ENCODE measurements at places on chromosomes 7 and 10. TPM values are rescaled to one million over a fixed set of nuclear protein-coding genes. Genes with fewer than 3 reads are reported as not detected.

GTPBP10 gene
- total RNA-seq = 26.6 TPM

PTPRE gene
- 7.8 TPM for total RNA-seq

MYPN gene
- not detected for total RNA-seq

GRCh38 chr10:28494420-28494819 lies 38.5 kb upstream of the WAC start:
- DNase-seq = no peak

GRCh38 chr7:135282561-135283254 lies 49.1 kb downstream of the STRA8 start:
- no peak for DNase-seq

- no peak for DNase-seq
These were observed 31.0 kb downstream of the AIFM2 start for GRCh38 chr10:70101668-70102067.

DNA sequence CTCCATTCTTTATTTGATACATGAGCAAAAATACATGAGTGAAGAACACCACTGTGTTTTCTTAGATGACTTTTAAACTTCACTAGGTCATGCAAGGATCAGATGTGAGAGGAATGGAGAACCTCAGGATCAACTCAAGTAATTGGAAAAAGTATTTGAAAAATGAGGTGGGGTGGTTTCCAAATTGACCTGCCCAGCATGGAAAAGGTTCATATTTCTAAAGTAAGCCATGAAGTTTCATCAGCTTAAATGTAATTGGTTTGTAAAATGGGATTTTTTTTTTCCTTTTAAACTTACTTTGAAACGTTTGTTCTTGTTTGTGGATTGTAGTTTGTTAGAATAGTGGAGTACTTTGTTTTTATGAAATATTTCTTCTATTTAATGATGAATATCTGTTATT lies 134.8 kb downstream of the MLLT10 start:
- DNase-seq = no peak

GRCh38 chr10:69634759-69635425 lies 4.8 kb downstream of the FAM241B start:
- no peak for DNase-seq

DNA sequence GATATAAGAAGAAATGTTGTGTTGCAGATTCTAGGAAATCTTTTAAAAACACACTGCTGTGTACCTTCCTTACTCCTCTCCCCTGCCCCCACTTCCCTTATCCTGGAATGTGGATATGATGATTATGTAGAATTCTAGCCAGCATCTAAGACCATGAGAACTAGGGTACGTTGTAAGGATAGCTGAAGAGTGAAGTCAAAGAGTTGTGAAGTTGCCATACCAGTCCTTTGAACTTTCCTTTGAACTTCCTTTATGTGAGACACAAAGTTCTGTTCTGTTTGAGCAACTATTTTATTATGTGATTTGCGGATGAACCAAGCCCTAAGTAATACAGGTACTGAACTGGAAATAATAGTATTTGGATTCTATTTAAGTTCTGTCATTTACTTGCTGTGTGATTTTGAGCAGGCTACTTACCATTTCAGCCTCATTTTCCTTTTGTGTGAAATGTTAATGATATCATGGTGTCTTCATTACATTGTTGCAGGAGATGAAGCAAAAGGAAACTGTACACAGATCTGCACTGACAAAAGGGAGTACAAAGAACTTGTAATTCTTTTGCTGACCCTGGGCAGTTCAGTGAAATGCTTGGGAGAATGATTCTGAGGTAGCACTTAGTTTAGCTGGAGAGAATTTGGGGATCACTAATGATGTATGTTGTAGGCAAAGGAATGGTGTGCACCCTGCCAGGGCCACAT lies 31.4 kb downstream of the RPA3 start:
- no peak for DNase-seq
